ENCODE measurements at places on chromosomes 12 and 14. TPM values are rescaled to one million over a fixed set of nuclear protein-coding genes. Genes with fewer than 3 reads are reported as not detected.

- no peak overlapping the region for H3K4me3 ChIP-seq
- no peaks in the 10 kb centered on the region for H3K27me3 ChIP-seq
- no peaks in the 10 kb centered on the region for H3K4me1 ChIP-seq
- no peak for DNase-seq
- H3K27ac ChIP-seq = no peak overlapping the region
These were observed 21.4 kb downstream of the TMCC3 start for GRCh38 chr12:94628819-94629472.

LIN7A gene
- 5.7 TPM for total RNA-seq

DNA sequence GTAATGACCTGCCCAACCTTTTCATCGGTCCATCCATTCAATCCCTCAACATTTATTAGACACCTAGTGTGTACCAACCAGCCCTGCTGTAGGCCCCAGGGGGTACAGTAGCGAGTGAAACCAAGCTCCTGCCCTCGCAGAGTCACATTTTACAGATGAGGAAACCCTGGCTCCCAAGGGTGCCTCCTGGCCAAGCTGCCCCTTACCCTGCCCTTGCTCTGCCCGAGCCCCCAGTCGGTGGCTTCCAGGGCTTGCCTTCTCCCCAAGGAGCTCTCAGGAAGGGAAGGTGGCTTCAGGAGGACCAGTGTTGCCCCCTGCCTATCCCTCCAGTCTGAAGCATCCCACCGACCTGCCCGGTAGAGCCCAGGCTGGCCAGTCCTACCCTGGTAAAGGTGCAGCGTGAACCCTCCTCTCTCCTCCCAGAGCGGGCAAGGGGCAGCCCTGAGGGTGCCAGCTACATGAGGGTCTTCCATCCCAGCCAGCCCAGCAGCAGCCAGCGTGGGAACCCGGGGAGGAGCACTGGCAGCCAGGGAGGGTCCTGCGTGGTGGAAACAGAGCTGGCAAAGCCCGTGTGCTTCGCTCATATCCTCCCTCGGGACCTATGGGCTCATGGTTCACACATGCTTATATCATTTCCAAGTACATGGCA is 670 bp upstream of the BEGAIN start:
- H3K4me3 ChIP-seq = no peak overlapping the region
- no peaks in the 10 kb centered on the region for H3K27me3 ChIP-seq
- no peak overlapping the region for H3K27ac ChIP-seq
- no peaks in the 10 kb centered on the region for H3K4me1 ChIP-seq
- no peaks in the 10 kb centered on the region for H3K36me3 ChIP-seq

DNA sequence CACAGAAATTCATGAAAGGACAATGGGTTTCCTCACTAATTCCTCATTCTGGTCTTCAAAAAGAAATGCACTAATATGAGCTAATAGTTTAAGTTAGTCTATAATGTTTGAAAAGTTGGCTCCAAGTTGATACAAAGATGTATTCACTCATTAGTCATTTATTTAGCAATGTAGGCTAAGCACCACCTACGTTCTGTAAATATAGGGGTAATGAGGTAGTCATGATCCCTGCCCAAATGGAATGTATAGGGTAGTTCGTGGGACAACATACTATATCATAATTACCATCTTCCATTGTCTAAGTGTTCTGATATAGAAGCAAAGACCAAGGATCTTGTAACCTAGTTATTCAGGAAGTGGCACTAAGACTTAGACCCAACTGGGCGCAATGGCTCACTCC is 86.5 kb downstream of the DIO2 start:
- H3K36me3 ChIP-seq = no peaks in the 10 kb centered on the region
- no peaks in the 10 kb centered on the region for H3K27me3 ChIP-seq
- no peak overlapping the region for H3K4me3 ChIP-seq
- no peak overlapping the region for H3K27ac ChIP-seq
- DNase-seq = no peak

- no peak overlapping the region for H3K4me3 ChIP-seq
- no peak for DNase-seq
- H3K4me1 ChIP-seq = no peaks in the 10 kb centered on the region
- no peaks in the 10 kb centered on the region for H3K27me3 ChIP-seq
- H3K36me3 ChIP-seq = no peaks in the 10 kb centered on the region
These were observed 1156.3 kb upstream of the SEL1L start for GRCh38 chr14:82689948-82690347.

- H3K27me3 ChIP-seq = no peaks in the 10 kb centered on the region
- H3K36me3 ChIP-seq = no peaks in the 10 kb centered on the region
- H3K4me3 ChIP-seq = no peak overlapping the region
- H3K27ac ChIP-seq = no peak overlapping the region
- H3K4me1 ChIP-seq = no peaks in the 10 kb centered on the region
These were observed 828.3 kb downstream of the VRK1 start for GRCh38 chr14:97625477-97625876.

- no peaks in the 10 kb centered on the region for H3K4me1 ChIP-seq
- no peaks in the 10 kb centered on the region for H3K27me3 ChIP-seq
- H3K4me3 ChIP-seq = no peak overlapping the region
- no peak for DNase-seq
- H3K27ac ChIP-seq = no peak overlapping the region
These were observed 87.0 kb downstream of the GALNT8 start for GRCh38 chr12:4807116-4807783.

OVCH1 gene
- 1.0 TPM for total RNA-seq

GRCh38 chr14:104265918-104266630 is 127.7 kb downstream of the KIF26A start:
- H3K27me3 ChIP-seq = no peaks in the 10 kb centered on the region
- H3K4me1 ChIP-seq = no peaks in the 10 kb centered on the region
- DNase-seq = no peak
- H3K4me3 ChIP-seq = no peak overlapping the region
- no peak overlapping the region for H3K27ac ChIP-seq

MRPL52 gene
- 49.1 TPM for total RNA-seq

DNA sequence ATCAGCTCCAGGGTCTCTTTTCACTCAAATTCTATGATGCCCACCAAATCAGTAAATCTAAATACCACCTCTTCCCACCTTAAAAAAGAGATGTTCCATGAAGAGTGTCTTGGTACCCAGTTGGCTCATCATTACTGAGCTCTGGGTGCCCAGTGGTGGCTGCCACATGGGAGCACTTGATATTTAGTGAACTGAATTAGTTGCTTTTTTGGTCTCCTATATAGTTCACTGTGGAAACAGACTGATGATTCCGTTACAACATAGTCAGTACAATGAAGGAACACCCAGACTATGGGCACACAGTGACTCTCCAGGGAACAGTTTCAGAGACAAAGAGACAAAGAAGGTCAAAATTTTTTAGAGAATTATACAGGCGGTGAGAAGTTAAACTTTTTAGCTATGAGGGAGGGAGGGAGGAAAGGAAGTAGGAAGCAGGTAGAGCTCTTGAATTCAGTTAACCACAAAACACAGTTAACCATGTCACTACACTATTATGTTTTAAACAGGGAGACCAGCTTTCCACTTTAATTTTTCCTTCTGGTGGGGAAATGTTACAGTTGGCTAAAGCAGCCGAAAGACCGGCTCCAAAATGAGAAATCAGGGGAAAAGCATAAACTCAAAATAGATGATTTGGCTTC is 14.6 kb upstream of the YY1 start:
- H3K27me3 ChIP-seq = no peaks in the 10 kb centered on the region
- DNase-seq = no peak
- no peaks in the 10 kb centered on the region for H3K36me3 ChIP-seq
- H3K27ac ChIP-seq = no peak overlapping the region
- no peaks in the 10 kb centered on the region for H3K4me1 ChIP-seq

ALX1 gene
- not detected for total RNA-seq

DNA sequence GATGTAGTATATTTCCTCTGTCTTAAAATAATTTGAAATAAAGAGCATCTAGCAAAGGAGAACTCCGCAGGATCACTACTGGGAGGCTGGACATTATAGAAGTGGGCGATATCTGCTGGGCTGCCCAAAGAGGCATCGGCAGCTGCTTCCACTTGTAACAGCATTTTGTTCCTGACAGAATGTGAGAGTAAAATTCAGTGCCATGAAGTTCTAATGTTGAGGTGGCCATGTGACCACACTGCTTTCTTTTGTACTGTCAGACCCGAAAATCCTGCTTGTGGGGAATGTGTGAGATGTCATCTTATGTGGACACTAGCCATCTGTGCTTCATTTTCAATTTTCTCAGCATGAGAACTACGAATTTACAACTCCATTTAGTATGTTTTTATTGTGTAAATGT is 151.9 kb downstream of the ACSS3 start:
- H3K27me3 ChIP-seq = no peaks in the 10 kb centered on the region
- H3K4me1 ChIP-seq = no peaks in the 10 kb centered on the region
- DNase-seq = no peak
- no peak overlapping the region for H3K4me3 ChIP-seq
- H3K36me3 ChIP-seq = no peaks in the 10 kb centered on the region

C14orf132 gene
- 39.1 TPM for total RNA-seq

DNA sequence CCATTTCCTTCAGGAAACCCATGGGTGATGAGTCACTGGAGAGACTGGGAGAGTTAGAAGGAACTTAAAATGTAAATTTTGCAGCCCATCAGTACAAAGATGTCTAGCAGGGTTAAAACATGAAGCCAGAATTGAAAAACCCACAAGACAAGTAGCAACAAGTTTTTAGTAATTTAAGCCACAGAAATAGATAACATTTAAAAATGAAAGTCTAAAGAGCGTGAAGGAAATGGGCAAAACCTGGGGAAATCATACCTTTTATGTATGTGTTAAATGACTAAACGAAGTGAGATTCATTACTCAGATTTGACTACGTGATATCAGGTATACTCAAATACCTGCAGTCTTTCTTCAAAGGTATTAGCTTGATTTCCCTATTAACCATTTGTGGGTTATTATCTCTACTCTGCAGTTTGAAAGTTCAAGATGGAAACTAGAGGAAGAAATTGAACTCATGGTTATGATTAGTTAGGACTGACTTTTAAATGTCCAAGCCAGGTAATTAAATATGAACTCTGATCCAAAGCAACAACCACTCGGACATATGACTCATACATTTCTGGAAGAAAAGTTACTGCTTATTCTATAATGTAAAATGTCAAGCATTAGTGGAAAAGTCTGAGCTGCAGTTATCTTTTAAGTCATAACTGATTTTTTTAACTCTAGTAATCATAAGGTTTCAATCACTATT is 84.1 kb downstream of the ITPR2 start:
- no peak overlapping the region for H3K27ac ChIP-seq
- no peaks in the 10 kb centered on the region for H3K27me3 ChIP-seq
- no peaks in the 10 kb centered on the region for H3K36me3 ChIP-seq
- no peaks in the 10 kb centered on the region for H3K4me1 ChIP-seq

DNA sequence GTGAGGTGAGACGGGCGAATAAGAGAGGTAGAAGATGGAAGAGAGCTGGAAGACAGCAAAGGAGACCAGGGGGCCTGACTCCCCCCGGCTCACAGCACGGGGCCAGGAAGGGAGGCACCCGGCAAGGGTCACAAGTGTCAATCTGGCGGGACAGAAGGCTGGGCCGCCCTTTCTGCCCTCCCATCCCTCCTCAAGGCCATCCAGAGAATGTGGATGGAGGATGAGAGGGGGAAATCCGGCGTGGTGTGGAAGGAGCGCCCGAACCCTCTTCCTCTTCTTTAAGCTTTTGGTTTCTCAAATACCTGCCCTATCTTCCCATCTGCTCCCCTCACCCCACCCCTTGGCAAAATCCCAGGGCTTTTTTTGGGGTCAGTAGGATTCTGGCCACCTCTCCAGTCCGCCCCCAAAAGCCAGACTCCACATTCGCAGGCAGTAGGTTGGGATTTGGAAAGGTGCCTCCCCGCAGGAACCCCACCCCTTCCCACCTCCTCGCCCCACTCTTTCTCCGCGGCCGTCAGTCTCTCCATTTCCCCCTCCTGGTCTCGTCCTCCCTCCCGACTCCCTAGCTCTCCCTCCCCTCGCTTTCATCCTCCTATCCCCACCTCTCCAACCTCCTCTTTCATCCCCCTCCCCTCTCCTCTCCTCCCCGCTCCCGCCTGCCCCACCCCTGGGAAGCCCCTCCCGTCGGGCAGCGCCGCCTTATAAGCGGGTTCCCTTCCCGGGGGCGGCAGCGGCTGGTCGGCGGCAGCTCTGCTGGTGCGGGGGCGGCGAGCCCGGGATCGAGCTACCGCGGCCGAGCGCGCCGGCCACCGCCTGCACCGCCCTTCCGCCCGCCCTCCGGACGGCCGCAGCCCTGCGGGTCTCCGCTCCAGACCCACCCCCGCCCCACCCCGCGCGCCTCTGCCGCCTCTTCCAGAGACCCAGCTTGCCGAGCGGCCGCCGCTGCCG is at the start of gene PTMS:
Gene PTMS (plus strand): TSS at position 730 of the 948 bp plus-strand sequence. CDS start 343 bp downstream, outside the sequence.
- peak within 1 kb of the TSS; percentile 54 for H3K4me3 ChIP-seq
- peak within 1 kb of the TSS; percentile 74 for H3K27ac ChIP-seq
- H3K4me1 ChIP-seq = no peaks in the 10 kb centered on the region
- H3K27me3 ChIP-seq = no peaks in the 10 kb centered on the region
- no peaks in the 10 kb centered on the region for H3K36me3 ChIP-seq

CFAP251 gene
- 3.9 TPM for total RNA-seq

ATL1 gene
- 11.0 TPM for total RNA-seq

- DNase-seq = no peak
- no peaks in the 10 kb centered on the region for H3K4me1 ChIP-seq
These were observed 106.7 kb upstream of the TMPO start for GRCh38 chr12:98408681-98409080.

DNA sequence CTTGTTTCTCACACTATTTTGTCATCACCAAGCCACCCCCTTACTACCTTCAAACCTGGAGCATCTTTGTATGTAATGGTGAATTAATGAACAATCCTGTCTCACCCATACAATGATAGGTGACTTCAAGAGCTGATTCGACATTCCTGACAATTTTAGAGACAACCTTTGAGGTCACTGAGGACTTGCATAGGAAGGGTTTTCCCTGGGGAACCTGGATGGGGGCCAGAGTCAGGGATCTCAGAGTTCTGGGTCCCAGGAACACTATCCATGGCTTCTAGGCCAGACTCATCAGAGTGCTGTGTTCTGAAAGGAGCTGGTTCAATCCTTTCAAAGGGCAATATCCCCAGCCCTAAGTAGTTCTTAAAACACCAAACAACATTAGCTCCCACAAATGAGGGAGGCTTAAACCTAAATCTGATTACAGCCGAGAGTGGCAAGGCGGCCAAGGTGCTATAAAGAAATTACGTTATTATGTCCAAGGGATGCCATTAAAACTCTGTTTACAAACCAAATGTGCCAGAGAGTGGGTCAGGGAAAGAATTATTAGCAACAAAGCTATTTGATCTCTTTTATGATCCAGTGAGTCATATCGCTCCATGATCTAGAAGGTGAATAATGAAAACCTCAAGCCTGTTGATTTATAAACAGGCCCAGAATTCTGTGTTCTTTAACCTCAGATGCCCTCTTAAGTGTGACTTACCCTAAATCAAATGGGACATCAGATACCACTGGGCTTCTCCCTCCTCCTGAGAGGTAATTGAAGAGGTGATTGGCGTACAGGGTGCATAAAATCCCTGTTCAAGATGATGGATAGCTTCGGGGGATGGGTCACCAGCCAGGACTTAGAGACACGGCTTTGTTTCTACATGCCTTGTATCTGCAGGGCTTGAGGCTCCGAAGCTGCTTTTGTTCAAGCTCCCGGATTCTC is 230.2 kb upstream of the TBX3 start:
- no peak for DNase-seq
- no peaks in the 10 kb centered on the region for H3K27me3 ChIP-seq
- no peaks in the 10 kb centered on the region for H3K36me3 ChIP-seq
- H3K4me3 ChIP-seq = no peak overlapping the region
- H3K4me1 ChIP-seq = no peaks in the 10 kb centered on the region

KRT85 gene
- not detected for total RNA-seq

Measured in aorta (tissue), 5 donors.